ENCODE measurements at places on chromosomes 12 and 14.
A peak's percentile ranks its signal among the peaks of the same experiment; 100 is the strongest.

GRCh38 chr14:84959851-84960520, 570.0 kb upstream of the FLRT2 start:
- no peak for DNase-seq

DNA sequence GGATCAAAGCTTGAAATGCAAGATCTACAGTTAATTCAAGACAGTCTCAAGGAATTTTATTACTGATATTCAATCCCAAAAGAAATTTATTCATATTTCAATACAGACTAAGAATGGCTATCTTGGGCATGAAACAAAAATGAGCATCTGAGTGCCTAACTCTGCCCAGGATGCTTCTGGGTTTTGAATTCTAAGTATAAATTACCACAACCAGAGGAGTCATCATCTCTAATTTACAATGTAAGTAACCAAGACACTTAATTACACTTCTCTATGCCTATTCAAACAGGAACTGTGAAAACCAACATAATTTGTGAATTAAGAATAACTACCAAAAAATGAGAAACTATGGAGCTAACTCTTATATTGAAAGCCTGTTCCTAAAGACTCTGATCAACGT, 14.1 kb downstream of the OSBPL8 start:
- DNase-seq: no peak

DNA sequence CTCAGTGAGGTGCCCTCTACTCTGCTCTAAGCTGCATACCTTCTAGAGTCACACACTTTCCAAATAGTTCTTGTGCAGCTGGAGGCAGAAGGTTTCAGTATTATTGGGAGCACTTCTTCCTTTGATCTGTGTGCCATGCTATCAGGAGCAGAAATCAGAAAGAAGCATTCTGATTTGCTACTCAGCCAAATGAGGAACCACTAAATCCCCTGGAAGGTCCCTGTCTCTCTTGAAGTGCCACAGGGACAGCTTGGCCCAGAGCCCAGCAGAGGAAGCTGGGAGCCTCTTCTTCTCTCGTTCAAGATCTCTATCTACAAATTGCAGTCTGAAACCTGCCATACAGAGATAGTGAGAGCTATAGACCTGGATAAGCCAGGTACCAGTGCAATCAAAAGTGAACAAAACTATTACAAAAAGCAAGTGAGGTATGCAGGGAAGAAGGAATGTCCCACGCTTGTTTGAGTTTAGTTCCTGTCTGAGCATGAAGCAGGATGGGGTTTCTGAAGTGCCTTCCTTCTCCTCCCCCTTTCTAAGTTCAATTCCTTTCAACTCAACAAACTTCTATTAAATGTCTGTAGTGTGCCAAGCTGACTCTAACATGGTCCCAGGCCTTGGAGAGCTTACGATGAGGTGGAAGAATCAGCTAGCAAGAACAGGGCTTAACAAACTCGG, 100.9 kb upstream of the PARP11 start:
- no peak for DNase-seq

DNA sequence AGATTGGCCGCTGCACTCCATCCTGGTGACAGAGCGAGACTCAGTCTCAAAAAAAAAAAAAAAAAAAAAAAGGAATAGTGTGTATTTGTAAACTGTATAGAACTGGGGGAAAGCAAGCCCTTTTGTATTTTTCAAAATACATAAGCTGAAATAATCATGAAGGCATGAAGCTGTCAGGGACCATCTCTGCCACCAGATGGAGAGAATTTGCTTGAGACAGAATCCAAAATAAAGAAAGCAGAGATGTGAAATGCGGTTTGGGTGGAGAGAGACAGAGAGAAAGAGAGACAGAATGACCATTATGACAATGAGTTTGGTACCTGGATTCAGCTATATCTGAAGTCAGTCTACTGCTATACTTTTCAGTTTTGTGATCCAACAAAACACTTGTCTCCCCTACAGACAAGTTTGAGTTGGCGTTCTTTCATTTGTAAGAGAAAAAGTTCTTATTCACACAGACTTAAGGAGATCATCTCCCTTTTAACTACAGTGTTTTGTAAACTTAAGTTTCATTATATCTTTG, 155.7 kb upstream of the LRIG3 start:
- no peak for DNase-seq

GRCh38 chr14:25092258-25092740, 42.4 kb upstream of the STXBP6 start:
- no peak for DNase-seq

- DNase-seq: no peak
These were observed 438.2 kb upstream of the FAR2 start for GRCh38 chr12:28710882-28711281.

- no peak for DNase-seq
These were observed 33.5 kb downstream of the MAP1LC3B2 start for GRCh38 chr12:116592731-116593130.

DNA sequence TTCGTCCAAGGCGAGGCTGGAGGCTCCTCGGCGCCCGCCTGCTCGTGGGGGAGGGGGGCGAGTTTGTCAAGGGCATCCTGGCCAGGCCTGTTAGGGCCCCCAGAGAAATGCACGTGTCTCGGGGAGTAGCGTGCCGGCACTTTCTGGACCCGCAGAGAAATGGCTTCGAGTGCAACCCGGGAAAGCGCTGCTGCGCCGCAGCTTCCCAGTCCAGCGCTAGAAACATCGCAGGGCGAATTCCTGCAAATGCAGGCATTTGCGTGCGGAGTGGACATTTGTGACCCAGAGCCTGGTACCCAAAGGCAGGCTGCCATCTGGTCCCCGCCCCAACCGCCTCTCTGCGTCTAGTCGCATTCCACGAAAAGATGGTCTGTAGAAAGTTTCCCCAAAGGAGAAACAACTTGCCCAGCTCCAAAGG, 756 bp downstream of the LGR5 start:
- DNase-seq: no peak

- no peak for DNase-seq
These were observed 58.8 kb downstream of the PPP2R5C start for GRCh38 chr14:101820283-101820798.

DNA sequence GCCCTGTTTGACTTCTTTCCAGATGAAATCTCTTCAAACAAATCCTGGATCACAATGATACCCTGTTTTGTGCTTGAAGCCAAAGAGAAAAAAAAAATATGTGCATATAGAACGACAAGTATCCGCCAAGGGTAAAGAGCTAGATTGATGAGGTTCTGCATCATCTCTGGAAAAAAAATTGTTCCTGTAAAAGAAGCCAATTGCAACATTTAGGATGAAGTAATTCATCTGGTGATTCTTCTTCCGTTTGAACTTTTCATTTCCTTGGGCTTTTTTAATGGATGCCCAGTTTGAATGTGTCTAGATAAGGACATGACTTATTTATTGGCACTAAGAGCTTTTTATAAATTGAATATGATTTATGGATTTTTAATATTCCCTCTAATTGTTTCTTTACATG, 38.1 kb upstream of the NPAS3 start:
- DNase-seq: no peak

DNA sequence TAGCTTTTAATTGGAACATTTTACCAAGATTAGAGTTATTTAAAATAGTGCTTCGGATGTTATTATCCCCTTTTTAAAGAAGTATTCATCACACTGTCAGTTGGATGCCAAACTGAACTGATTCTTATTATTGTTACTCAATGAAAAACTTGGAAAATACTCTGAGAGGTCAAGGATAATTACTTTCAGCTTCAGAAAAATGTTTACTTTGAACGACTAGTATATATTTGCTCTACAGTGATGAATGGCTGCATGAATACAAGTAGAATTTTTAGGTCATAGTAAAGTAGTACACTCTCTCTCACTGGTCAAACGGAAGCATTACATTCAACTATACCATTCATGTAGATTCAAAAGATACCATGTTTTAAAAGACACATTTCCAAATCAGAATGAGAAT, 269.2 kb downstream of the CCDC91 start:
- no peak for DNase-seq

GRCh38 chr12:129325566-129325965, 472.3 kb downstream of the GLT1D1 start:
- DNase-seq: no peak

GRCh38 chr14:101080922-101081593, 177.5 kb upstream of the RTL1 start:
- DNase-seq: no peak

- no peak for DNase-seq
These were observed 21.2 kb upstream of the SMCO2 start for GRCh38 chr12:27425306-27425705.

GRCh38 chr12:75822416-75822815, 209.2 kb downstream of the PHLDA1 start:
- no peak for DNase-seq

GRCh38 chr14:67569011-67569650, 30.9 kb downstream of the PIGH start:
- DNase-seq: no peak

GRCh38 chr12:106078358-106079010, 60.3 kb downstream of the NUAK1 start:
- DNase-seq: no peak

DNA sequence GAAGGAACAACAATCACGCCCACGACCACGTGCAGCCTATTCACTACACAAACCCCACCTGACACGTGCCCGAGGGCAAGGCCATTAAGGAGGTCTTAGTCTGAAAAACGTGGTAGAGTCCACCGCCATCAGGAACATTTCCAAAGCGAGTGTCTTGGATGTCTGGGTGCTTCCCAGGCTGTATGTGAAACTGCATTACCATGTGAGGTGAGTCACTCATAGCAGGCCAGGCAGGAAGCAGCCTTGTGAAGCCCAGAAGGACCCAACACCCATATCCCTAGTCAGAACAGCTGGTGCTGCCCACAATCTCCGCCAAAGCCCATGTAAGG, 3.3 kb upstream of the KRT79 start:
- DNase-seq: no peak

DNA sequence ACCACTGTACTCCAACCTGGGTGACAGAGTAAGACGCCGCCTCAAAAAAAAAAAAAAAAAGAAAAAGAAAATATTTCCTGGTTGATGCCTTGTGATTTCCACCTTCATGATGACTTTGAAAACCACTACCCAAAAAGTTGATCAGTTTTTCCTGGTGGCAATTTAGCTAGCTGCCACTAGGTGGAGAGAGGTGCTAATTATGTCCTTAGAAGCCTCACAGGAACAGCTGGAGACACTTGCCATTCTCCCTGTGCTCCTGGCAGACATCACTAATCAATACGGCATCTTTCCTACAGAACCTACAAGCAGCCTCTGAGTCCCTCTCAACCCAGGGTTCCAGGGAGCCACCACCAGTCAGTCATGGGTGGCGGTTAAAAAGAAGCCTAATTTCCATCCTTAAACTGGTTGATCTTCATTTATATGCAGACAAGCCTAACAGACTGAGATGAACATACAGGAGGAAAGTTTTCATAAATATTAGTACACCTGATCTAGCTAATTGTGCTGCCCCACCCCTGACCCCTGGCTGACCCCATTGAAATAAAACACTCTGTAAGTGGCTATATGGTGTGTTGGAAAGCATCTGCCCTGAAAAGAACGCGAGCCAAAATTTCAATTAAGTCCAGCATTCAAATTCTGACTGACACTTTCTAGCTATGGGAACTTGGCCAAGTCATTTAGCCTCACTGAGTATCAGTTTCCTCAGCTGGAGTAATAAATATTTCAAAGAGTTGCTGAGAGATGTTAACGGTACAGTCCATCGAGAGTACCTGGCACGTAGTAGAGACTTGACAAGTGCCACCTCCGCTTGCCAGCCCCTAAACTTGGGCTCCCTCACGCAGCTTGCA, 6.2 kb upstream of the OAS1 start:
- DNase-seq: no peak

DNA sequence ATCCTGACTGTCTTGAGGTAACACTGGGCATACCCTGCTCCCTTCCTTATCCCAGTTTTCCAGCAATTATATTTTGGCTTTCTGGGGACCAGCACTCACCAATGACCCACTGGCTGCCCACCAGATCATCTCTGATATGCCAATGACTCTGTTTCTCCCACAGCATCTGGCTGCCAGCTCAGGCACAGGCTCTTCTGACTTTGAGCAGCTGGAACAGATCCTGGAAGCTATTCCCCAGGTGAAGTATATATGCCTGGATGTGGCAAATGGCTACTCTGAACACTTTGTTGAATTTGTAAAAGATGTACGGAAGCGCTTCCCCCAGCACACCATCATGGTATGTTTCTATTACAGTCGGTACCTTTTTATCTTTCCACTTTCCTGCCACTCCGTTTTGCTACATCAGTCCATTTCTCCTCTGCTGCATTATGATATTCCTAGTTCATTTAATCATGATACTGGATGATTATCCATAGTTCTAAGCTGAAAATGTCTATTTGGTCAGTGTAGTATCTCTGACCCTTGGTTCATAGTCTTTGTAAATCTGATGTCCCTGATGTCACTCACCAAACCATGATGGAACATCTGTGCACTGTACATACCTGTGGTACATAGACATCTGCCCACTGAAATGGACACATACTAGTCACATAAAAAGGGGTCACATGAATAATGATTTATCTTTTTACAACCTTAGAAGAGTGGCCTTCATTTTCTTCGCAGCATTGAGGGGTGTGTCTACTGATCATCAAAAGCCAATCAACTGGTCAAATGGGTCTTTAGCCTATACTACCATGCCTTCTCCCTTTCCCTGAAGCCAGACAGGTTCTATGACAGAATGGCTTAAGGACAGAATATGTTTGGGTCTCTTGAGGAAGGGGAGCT, 3.3 kb downstream of the GMPR2 start:
- no peak for DNase-seq

- DNase-seq: no peak
These were observed 33.5 kb downstream of the CLEC1A start for GRCh38 chr12:10065241-10065640.

GRCh38 chr12:76558684-76559399, 729 bp downstream of the OSBPL8 start:
- peak; percentile 28 for DNase-seq

DNA sequence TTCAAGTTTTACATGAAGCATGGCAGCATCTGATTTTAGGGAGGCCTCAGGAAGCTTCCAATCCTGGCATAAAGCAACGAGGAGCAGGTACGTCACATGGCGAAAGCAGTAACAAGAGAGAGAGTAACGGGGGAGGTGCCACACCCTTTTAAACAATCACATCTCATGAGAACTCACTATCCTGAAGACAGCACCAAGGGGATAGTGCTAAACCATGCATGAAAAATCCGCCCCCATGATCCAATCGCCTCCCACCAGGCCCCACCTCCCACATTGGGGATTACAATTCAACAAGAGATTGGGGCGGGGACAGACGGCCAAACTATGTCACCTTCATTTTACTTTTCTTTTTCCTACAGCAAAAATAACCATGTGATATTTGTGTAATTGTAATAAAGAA, 7.2 kb upstream of the MAP3K9 start:
- DNase-seq: no peak

GRCh38 chr12:15829949-15830348, 40.8 kb upstream of the EPS8 start:
- DNase-seq: no peak

- no peak for DNase-seq
These were observed 122.4 kb downstream of the DACT1 start for GRCh38 chr14:58760121-58760520.
